ENCODE measurements at places on chromosomes 7 and 10.

- DNase-seq = no peak
Observed at GRCh38 chr10:131758062-131758938, 142.5 kb upstream of the PPP2R2D start.

- DNase-seq = no peak
Observed at GRCh38 chr10:125221716-125222115, 61.4 kb upstream of the CTBP2 start.

GRCh38 chr7:102120666-102121195, 165.9 kb upstream of the SH2B2 start:
- DNase-seq = no peak

DNA sequence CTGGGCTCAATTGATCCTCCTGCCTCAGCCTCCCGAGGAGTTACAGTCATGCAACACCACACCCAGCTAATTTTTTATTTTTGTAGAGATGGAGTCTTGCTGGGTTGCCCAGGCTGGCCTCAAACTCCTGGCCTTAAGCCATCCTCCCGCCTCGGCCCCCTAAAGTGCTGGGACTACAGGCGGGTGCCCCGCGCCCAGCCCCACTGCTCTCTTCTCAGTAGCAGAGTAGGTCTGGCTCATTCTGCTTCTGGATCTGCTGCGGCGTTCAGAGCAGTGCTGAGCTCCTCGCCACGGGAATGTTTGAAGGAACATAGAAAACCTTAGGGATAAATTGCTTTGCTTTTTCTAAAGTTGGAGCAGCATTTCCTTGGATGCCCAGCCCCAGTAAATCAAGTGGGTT, 27.4 kb downstream of the WIPI2 start:
- no peak for DNase-seq

GRCh38 chr10:97332591-97333350, 1.8 kb downstream of the FRAT2 start:
- DNase-seq = peak; percentile 23

DNA sequence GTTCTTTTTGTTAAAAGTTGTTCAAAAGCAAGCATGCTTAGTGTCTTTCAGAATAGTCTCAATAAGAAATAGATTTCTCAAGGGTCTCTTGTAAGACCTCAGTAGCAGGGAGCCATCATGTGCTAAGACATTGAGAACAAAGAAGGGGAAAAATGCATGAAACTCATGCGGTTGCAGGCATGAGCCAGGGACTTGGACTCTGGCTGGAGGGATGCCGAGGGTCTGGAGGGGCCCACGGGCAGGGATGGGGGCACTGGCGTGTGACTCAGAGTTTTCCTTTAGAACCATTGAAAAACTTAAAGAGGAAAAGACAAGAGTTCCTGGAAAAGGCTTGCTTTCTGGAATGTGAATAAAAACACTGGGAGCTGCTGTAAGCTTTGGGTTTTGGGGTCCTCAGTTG, 253.3 kb downstream of the CCDC3 start:
- DNase-seq = no peak

DNA sequence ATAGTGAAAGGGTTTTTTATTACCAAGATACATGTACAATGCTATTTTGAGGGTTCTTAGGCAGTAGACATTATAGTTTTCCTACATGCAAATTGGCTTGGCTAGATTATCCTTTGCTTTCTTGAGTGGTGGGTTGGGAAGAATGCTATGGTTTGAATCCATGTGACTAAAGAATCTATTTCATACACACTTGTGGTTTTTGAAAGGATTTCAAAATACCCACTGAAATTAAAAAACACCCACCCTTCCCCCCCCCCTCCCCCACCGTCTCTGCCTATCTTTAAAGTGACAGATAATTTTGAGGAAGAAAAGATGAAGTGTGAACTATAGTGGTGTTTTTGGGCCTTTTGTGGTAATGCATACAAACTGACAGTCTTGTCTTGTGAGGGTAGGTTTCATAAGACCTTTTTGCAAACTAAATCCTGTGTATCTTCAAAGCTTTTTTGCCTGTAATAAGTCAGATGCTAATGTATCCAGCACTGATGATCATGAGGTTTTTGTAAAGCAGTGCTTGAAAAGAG, 90.9 kb downstream of the TPST1 start:
- DNase-seq = no peak

DNA sequence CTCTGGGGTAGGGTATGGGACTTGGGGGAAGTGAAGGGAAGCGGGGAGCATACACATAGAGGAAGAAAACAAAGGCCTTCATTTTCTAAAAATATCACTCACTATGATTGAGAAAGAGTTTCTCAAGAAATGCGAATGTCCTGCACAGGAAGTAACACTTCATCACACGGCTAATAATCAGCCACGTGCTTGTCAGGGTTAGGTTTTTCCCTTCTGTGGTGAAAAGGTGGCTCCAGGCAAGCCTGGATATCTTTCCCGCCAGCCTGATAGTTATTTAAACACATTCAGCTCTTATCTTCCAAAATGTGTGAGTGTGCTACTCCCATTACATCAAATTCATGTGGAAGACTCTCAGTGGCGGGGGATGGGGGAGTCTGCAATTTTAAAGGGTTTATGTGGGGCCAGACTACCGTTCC, 166.4 kb upstream of the ADO start:
- no peak for DNase-seq

DNA sequence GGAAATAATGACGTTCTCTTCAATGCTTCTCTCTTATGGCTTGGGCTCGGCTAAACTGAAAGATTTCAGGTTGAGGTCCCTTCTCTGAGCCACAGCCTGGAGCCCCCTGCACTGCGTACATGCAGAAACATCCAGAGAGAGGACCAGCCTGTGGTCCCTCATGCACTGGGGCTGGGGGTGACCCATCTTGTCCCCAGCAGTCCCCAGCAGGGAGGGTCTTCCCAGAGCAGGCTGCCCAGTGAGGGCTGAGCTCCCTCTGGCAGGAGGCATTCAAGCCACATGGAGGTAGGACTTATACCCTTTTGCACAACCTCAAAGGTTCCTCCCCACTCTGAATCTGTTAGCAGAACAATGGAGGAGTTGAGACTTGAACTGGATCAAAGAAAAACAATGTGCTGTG, 7.4 kb downstream of the GDF10 start:
- no peak for DNase-seq

DNA sequence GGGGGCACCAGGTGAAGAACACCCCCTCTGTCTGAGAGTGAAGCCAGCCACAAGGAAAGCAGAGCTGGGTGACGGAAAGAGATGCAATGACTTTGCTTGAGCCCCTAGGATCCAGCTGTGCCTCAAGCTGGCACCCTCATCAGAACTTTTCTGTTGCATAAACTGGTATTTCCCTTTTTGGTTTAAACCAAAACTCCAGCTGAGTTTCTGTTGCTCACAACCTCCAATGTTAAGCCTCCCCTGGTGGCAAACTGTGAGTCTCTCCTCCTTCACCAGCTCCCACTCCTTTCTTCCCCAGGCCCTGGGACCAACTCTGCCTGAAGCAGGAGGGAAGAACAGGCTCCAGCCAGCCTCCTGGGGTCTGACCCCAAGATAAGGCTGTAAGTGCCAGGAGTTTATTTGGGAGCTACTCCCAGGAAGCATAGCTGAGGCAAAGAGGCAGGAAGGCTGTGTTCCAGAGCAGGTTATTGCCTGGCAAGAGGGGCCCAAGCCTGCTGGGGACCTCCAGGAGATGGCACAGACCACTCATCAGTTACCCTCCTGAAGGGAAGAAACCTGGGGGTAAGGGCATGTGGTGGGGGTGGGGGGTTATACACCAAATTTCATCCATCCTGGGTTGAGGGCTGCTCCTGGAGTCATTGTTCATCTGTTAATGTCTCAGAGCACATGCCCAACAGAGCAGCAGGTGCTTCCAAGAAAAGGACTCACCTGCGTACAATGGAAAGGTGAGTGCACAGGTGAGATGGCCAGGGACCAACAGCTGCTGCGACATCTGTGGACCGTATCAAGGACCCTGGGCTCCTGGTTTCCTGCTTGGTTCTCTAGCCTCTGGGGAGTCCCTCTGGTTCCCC, 73.3 kb upstream of the NANOS1 start:
- DNase-seq = no peak

DNA sequence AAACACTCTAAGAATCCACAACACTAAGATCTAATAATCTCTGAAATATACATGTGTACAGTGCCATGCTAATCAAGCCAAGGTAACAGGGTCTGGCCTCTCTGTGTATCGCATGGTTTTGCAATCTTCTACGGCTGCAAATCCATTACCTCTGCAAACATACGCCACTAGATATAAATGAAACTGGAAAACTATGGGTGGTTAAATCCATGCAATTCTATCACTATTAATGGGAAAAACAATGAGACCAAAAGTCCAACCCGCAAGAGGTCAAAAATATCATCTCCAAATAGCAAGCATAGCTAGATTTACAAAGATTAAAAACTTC, 23.0 kb downstream of the SGCE start:
- DNase-seq = no peak

GRCh38 chr7:83105063-83105462, 57.6 kb downstream of the PCLO start:
- no peak for DNase-seq

DNA sequence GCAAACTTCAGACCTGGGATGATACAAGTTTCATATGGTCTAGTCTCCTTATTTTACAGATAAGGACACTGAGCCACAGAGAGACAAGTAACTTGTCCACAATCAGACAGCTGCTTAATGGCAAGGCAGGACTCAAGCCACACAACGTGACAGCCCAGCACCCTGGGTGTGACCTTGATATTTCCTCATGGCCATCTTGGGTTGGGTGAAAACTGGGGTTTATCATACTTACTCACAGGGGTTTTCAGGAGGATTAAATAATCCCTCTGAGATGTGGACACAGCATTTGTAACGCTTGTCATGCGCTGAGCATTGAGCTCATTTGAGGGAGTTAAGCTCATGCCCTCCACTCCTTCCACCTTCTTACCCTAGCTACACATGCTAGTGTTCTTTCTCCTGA, 58.0 kb downstream of the ABLIM1 start:
- DNase-seq = no peak

DNA sequence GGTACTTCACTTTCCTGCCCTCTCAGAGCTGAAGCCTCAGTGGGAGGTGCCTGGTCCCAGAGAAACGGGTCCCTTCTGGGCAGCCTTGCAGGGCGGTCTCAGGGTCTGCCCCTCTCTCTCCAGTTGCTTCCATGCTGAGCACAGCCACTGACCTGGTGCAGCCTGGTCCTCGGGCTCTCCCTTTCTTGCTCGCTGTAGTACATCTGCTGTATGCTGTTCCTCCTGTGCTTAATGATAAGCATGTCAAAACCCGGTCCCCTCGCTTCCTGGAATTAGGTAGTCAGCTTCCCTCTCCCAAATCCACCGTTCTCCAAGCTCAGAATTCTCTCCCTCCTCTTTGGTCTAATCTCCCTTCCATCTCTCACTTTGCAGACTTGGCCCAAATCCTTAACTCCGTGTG, 11.0 kb upstream of the HPS1 start:
- no peak for DNase-seq

DNA sequence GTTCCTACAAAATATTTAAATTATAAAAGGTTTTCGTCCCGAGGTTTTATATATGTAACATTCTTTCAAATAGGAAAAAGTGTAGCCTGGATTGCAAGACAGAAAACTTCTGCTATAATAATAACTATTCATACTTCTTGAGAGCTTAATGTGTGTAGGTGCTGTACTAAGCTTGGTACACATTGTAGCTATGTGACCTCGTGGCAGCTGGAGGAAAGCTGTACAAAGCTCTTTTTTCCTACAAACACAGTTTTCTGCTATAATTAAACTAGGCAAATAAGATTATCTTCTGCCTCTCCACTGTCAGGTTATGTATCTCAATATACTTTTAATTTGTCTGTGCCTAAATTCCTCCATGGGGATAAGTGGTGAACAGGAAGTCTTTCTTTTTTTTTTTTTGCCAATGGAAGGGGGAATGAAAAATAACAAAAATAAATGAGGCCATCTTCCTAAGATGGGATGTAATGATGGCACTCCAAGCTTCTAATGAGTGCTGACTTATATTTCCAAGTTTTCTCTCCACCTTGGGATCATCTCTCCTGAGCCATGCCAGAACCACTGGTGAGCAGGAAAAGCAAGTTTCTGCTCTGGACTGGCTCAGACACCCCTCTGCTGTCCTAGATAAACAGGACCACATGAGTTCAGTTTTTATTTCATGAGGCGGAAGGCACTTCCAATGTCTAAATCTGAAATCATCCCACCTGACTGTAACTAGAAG, 9.9 kb downstream of the SGMS1 start:
- DNase-seq = no peak

DNA sequence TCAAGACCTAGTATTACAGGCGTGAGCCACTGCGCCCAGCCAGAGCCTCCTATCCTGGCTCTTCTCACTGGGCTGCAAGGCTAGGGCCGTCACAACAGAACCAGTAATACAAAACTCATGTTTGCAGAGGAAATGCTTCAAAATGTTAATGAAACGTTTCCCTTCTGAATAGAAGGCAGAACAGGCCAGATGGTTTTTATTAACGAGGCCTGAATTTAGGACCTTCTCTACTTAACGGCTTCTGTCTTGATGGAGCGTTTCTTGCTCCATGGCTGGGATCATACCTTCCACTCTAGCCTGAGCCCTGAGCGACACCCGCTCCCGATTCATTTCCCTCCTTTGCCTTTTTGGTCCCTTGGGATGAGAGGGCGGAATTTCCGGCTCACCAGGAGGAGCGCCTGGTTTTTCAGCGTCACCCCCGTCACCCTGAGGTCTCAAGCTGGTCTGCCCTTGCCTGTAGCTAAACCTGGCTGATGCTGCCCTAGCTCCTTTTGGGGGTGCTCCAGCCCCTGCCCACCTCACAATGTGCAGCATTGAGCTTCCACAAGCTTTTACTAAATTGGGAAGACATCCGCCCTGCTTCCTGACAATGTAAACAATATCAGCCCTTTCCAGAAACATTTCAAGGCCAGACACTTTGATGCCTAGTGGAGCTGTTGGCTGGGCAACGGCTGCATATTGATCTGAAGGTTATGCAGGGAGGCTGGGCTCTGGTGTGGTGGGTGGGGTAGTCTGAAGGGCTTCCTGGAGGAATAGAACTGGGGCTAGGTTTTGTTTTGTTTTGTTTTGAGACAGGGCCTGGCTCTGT, 5.2 kb downstream of the CLIP2 start:
- no peak for DNase-seq
